HL-60 (cell line): ENCODE measurements at places on chromosomes 16 and 17.

DNA sequence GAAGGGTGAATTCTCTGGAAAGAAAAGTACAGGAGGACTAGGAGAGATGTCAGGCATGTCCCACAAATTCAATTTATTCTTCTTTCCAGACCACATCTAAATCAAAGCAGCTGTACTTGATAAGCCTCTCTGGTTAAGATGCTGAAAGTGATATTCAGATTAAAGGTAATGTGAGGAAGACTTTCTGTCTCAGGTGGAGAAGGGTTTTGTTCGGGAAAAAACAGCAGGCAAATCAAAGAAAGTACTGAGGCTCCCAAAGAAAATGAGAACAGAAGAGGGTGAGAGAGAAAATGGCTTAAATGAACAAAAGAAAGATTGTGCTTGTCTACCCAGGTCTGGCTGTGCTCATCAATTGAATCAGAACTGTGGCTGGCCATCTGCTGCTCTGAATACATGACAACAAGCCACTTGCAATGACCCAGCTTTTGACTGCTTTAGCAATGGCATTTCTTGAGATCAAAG is 55.6 kb downstream of the MMD start:
- no peak for DNase-seq

DNA sequence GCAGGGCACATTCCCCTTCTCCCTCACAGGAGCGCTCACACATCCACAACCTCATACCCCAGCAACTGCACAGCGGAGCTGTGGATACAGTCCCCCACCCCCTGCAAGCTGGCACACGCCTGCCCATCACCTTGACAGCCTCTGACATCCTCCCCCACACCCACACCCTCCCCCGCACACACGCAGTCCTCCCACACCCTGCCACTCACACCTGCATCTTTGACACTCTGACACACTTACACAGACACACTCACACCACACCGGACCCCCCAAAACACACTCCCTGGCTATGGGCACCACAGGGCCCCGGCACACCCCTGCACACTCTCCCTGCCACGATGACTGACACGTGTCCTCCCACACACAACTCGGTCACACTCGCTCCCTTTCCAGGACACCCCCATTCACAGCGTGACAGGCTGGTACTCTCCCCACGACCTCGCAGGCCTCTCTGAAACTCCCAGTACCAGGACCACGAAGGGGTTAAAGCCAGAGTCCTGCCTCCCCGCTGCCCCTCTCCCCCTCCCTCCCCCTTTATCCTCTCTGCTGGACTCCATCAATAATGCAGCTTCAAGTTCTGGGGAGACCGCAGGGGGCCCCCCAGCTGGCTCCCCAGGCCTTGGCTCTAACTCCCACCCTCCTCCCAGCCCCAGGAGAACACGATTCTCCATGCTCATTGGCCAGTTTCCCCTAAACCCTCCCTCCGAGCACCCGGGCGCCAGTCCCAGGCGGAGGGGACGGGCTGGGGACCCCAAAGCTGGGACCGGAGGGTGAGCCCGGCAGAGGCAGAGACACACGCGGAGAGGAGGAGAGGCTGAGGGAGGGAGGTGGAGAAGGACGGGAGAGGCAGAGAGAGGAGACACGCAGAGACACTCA is at the start of gene PPP1R1B:
Gene PPP1R1B (plus strand): TSS at position 782 of the 876 bp plus-strand sequence. CDS start 441 bp downstream, outside the sequence.
- no peak for DNase-seq

DNA sequence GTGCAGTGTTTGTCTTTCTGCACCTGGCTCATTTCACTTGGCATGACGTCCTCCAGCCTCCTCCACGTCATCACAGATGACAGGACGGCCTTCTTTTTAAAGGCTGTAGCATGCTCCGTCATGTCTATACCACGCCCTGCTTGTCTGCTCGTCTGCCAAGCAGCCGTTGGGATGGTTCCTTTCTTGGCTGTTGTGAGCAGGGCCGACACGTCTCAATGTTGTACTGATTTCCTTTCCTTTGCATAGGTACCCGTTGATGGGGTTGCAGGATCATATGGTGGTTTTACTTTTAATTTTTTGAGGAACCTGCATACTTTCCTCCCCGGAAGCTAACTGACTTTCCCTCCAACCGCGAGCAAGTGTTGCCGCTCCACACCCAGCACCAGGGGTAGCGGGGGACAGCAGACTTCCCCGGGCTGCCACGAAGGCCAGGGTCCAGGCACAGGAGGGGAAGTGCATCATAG is 212.2 kb upstream of the ZNF469 start:
- DNase-seq, result no peak

- no peak for DNase-seq
These were observed 7.1 kb downstream of the CORO7 start for GRCh38 chr16:4409081-4409932.

GRCh38 chr17:77253611-77254051 is 112.9 kb downstream of the SEC14L1 start:
- no peak for DNase-seq

GRCh38 chr17:633133-633532 is 81.5 kb downstream of the VPS53 start:
- DNase-seq, result no peak

DNA sequence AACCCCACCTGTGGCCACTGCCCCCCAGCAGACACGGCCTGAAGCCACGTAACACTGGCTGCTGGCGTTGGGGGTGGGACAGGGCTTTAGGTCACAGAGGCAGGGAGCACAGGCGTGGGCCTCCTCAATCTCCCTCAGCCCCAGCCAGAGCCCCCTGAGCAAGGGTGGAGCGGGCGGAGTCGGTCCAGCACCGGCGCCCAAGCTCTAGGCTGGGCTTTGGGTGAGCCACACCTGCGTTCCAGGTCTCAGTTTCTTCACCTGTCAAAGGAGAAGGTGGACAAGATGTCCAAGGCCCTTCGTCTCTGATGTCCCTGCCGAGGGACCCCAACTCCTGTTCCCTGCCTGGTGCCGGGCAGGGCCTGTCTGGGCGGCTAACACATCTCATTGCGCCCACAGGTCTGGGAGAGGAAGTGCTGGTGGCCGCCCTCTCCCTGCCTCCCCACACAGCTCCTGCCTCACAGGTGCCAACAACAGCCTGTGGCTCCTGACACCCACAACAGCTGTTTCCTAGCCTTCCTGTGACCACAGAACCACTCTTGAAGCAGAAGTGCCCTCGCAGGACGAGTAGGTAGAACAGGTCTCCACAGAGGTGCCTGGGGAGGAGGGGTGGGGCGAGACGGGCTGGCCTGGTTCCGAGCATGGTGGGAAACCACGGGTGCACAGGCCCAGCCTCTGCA is 12.0 kb downstream of the FAM83G start:
- DNase-seq, result peak; percentile 11

- DNase-seq, result no peak
These were observed 1.4 kb downstream of the NXPH3 start for GRCh38 chr17:49576917-49577649.

DNA sequence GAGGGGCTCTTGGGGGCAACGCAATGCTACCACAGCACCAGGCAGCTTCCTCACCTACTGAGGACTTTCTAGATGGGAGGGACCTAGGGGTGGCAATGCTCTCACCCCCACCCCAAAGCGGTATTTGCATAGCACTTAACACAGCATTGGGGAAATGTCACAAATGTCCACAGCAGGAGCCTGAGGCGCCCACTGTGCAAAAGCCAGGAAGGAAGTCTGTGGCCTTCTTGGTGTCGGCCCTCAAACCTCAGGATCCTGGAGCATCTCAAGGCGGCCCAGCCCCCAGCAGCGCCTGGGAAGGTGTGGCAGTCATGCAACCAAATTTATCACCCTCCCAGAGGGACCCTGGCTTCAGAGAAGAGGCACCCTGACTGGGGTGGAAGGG is 45.3 kb downstream of the WNT3 start:
- DNase-seq, result no peak

GRCh38 chr17:19021622-19022083 is 17.1 kb upstream of the FAM83G start:
- no peak for DNase-seq

DNA sequence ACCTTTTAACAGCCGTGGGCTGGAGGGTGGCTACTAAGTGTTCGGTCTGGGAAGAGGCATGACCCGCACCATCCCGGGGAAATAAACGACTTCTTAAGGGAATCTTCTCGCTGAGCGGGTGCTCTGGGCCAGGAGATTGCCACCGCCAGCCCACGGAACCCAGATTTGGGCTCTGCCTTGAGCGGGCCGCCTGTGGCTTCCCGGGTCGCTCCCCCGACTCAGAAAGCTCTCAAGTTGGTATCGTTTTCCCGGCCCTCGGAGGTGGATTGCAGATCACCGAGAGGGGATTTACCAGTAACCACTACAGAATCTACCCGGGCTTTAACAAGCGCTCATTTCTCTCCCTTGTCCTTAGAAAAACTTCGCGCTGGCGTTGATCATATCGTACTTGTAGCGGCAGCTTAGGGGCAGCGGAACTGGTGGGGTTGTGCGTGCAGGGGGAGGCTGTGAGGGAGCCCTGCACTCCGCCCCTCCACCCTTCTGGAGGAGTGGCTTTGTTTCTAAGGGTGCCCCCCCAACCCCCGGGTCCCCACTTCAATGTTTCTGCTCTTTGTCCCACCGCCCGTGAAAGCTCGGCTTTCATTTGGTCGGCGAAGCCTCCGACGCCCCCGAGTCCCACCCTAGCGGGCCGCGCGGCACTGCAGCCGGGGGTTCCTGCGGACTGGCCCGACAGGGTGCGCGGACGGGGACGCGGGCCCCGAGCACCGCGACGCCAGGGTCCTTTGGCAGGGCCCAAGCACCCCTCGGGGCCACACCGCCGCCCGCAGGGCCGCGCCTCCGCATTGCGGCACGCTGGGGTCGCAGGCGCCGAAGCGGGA is 3.6 kb upstream of the CBX4 start:
- no peak for DNase-seq

DNA sequence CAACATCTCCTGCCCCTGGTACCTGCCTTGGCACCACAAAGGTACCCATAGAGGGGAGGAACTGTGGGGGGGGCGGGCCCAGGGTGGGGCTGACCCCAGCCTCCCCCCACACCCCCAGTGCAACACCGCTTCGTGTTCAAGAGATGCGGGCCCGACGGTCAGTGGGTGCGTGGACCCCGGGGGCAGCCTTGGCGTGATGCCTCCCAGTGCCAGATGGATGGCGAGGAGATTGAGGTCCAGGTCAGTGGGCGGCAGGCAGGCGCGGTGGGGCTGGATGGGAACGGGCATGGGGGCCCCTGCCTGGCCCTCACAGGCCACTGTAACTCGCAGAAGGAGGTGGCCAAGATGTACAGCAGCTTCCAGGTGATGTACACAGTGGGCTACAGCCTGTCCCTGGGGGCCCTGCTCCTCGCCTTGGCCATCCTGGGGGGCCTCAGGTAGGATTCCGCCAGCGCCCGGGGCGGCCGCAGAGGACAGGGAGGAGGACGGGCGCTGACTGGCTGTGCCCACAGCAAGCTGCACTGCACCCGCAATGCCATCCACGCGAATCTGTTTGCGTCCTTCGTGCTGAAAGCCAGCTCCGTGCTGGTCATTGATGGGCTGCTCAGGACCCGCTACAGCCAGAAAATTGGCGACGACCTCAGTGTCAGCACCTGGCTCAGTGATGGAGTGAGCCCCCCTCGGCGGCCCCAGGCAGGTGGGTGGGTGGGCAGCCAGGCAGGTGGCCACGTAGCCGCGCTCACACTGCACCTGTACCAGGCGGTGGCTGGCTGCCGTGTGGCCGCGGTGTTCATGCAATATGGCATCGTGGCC is 7.1 kb downstream of the GCGR start:
- no peak for DNase-seq

- DNase-seq, result no peak
These were observed 8.6 kb upstream of the AKTIP start for GRCh38 chr16:53511403-53512280.

DNA sequence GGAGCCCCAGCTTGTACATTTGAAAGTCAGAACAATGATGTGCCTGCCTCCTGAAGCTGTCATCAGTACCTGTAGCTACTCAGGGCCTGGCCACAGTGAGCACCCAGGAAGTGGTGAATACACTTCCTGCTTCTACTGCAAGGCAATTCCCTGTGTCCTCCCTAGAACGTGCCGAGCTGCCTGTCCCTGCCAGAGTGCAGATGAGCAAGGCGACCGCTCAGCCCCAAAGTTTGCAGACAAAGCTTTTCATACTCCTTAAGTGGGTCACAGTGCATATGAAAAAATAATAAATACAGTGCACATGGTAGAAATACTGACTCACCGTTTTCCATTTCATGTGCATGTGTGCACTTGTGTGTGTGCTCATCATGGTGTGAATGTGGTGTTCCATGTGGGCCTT is 77.3 kb downstream of the MPRIP start:
- DNase-seq, result peak; percentile 6

GRCh38 chr17:32936894-32937500 is 9.0 kb downstream of the TMEM98 start:
- peak; percentile 15 for DNase-seq

GRCh38 chr16:10205688-10206087 is 23.5 kb upstream of the GRIN2A start:
- no peak for DNase-seq

DNA sequence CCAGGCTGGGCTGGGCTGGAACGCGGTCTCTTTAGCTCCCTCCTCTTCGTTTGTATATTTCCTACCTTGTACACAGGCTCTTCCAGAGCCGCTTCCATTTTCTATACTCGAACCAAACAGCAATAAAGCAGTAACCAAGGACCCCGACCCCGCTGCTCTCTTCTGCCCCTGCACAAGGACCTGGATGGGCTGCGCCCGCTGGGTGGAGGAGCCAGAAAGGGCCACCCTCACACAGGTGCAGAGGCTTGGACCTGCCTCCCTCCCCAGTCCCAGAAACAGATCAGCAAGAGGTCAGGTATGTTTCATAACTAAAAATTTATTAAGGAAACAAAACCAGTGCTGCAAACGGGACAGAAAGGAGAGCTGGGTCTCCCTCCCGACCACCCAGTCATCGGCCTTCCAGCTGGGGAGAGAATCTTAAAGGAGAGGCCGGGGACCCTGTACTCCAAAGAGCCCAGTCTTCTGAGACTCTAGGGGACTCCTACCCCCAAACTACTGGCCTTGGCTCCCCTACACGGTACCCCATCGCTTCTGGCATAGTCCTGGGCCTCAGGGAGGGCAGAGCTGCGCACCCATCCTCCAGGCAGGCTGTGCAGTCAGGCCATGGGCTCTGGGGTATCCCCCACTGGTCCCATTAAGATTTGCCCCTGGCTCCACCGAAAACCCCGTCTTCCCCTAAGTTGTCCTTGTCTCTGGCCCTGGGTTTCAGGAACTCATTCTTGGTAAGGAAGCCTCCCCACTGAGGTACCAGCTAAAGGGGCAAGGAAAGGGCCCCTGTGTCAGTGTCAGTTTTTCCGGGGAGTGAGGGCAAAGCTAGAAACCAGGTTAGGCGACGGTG is 4.9 kb downstream of the HIC1 start:
- DNase-seq, result no peak

GRCh38 chr17:28402224-28402630 is 3.8 kb downstream of the SLC46A1 start:
- DNase-seq, result no peak

DNA sequence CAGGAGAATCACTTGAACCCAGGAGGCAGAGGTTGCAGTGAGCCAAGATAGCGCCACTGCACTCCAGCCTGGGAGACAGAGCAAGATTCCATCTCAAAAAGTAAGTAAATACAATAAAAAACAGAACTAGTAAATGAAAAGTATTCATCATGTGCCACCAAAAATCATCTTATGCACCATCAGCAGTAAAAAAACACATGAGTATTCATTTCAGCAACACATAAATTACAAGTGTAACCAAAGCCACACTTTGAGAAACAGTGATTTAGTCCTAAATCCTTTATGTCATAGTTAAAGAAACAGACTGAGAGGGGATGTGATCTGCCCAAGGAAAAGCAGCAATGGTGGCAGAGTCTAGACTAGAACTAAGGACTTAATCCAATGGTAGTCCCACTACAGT is 13.0 kb downstream of the DCUN1D3 start:
- no peak for DNase-seq
